HTR-8/SVneo (cell line): ENCODE measurements at places on chromosomes 12 and 14.
A peak's percentile ranks its signal among the peaks of the same experiment; 100 is the strongest.

DNA sequence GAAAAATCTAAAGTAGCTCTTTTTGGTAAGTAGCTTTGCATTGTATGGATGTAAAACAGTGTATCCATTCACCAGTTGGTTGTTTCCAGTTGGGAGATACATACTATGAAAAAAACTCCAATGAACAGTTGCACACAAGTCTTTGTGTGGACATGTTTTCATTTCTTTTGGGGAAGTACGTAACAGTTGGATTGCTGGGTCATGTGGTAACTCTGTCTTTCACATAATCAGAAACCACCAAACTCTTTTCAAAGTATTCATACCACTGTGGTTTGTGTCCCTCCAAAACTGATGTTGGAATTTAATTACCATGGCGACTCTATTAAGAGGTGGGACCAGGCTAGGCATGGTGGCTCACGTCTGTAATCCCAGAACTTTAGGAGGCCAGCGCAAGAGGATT is 58.9 kb upstream of the RESF1 start:
- DNase-seq = no peak

DNA sequence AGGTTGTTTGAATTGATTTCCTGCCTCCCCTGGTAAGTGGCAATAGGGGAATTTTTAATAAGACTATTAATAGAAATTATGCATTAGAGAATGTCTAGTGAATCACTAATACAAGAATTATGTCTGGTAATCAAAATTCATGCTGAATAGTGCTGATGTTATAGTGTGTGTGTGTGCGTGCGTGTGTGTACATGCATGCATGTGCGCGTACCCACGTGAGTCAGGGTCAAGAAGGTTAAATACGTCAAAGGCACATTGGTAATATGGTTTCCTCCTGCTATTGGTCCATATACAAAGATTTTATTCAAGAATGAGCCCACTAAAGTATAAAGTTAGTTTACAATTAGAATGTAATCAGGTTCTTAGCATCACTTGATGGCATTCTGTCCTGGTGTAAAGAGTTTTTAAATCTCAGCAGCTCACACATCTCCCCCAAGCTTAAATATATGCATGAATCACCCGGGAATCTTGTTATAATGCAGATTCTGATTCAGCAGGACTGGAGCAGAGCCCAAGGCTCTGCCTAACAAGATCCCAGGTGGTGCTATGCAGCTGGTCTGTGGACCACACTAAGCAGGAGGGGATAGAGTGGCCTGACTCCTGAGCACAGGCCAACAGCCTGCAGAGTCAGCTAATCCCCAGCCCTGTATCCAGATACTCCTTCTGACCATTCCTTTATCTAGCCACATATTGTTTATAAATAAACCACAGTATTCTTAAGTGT is 43.9 kb downstream of the TTC9 start:
- DNase-seq = no peak

DNA sequence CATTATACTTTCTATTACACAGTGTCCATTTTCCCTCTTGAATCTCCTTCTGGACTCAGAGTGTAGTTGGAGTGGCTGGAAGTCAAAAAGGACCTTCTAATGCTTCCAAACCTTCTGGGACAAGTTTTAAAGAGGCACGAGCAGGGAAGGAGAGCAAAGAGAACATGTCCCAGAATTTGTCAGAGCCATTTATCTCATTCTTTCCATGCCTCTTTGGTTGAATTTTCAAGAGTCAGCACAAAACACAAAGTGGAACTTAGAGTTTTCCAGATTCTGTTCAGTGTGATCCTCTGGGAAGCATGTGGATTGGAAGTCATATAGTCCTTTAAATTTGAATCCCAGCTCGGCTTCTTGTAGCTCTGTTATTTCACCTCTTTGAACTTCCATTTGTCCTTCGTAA is 138.2 kb upstream of the PWP1 start:
- DNase-seq = no peak

- no peak for DNase-seq
Observed at GRCh38 chr12:108301346-108301745, 37.8 kb downstream of the CMKLR1 start.

DNA sequence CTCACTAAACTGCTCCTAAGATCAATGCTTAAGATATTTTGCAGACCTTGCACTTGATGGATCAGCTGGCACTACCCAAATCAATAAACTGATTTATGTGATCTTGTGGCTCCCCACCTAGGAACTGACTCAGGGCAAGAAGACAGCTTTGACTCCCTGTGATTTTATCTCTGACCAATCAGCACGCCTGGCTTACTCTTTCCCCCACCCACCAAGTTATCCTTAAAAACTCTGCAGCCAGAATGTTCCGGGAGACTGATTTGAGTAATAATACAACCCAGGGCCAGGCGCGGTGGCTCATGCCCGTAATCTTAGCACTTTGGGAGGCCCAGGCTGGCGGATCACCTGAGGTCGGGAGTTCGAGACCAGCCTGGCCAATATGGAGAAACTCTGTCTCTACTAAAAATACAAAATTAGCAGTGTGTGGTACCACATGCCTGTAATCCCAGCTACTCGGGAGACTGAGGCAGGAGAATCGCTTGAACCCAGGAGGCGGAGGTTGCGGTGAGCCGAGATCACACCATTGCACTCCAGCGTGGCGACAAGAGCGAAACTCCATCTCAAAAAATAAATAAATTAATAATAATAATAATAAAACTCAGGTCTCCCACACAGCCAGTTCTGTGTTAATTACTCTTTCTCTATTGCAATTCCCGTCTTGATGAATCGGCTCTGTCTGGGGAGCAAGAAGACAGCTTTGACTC is 12.0 kb downstream of the MORN3 start:
- no peak for DNase-seq

GRCh38 chr12:59075968-59076490 is 155.7 kb upstream of the LRIG3 start:
- DNase-seq = no peak

DNA sequence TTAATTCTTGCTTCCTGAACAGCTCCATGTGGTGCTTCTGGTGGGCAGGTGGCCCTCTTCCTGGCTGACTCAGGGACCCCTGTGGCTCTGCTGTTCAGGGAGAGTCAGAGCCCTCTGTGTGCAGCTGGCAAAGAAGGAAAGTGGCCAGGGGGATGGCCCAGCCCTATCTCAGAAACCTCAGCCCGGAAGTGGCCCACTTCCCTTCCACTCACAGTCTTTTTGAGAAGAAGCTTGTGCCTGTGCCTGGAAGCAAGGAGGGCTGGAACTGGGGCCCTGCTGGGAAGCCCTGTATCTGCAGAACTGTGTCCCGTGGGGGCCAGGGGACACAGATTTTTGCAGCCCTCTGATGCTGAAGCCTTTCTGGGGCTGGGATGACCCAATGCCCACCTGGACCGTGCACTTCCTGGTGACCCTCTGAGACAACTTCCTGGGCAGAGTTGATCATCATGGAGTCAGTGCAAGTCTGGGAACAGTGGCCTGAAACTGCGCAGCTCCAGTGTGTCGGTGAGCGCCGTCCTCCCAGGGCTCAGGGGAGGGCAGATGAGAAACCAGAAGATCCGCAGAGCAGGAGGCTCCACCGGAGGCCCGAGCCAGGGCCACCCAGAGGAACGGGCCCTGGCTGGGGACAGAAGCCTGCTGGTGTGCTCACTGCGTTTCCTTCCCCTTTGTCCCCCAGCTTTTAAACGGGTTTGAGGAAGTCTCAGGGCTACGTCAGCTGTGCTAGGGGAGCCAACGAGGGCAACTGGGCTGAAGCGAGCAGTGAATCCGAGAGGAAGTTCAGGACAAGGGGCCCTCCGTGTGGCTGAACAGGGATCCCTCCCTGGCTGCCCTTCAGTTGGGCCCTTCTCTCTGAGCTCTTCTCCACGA is 217.4 kb upstream of the RTL1 start:
- DNase-seq = no peak

- peak; percentile 85 for DNase-seq
Observed at GRCh38 chr14:92039063-92039718, 668 bp downstream of the TRIP11 start.

DNA sequence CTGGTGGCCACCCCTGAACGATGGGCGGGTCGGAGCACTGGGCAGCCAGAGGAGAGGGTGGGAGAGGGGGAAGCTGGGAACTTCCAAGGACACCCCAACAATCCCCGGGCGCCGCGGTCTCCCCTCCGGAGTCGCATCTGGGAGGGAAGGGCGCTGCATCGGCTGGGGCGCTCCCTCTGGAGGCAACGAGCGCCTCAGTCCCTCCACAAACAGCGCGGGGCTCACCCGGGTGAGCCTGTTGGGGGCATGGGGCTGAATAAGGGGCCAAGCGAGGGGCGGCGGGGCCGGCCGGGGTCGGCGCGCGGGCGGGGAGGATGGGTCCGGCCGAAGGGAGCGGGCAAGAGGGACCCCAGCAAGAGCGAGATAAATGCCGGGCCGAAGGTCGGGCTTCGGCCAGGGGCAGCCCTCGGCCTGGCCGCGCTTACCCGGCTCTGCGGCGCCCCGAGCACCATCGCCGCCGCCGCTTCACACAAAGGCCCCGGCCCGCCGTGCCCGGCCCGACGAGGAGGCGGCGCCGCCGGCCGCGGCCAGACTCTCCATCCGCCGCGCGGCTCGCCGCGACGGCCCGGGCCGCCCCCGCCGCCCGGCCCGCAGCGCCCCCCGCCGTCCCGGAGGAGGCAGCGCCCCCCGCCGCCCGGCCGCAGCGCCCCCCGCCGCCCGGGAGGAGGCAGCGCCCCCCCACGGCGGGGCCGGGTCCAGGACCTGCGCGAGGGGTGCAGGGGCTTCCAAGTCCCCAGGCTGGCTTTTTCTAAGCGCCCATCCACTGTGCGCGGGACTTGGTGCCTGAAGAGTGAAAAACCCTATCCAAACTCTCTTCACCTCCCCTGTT is at the start of gene ZBTB39:
TSS of gene ZBTB39 (minus strand) at position 567 of the 829 bp plus-strand sequence. CDS start 1,629 bp downstream, outside the sequence.
- peak; percentile 77 for DNase-seq

GRCh38 chr12:81128930-81129554 is 51.2 kb downstream of the ACSS3 start:
- DNase-seq = peak; percentile 10

- DNase-seq = no peak
Observed at GRCh38 chr14:50083467-50084337, 32.7 kb downstream of the VCPKMT start.

DNA sequence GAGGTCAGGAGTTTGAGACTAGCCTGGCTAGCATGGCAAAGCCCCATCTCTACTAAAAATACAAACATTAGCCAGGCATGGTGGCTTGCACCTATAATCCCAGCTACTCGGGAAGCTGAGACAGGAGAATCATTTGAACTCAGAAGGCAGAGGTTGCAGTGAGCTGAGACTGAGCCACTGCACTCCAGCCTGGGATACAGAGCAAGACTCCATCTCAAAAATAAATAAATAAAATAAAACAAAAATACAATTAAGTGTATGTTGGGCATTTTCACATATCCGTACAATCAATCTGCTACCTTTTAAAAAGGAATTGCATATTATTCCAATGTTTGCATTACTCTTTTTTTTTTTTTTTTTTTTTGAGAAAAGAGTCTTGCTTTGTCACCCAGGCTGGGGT is 47.7 kb upstream of the HECTD1 start:
- no peak for DNase-seq

DNA sequence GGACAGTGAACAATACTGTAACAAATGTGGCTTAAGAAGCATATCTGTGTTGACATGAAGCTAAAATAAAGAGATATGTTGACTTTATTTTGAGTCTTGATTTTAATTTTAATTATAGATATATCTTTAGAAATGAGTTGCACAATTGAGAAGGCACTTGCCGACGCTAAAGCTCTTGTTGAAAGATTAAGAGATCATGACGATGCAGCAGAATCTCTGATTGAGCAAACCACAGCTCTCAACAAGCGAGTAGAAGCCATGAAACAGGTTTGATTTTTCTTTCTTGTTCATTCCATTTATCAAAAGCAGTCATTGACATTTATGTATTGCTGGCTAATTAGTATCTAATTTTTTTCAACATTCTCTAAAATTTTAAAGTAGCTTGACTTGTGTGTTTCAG is 15.8 kb downstream of the FGFR1OP2 start:
- DNase-seq = no peak

- DNase-seq = no peak
Observed at GRCh38 chr12:95424271-95424994, 49.5 kb upstream of the METAP2 start.

GRCh38 chr14:105325303-105325702 is 10.8 kb downstream of the PACS2 start:
- DNase-seq = no peak

- DNase-seq = no peak
Observed at GRCh38 chr12:51471111-51471864, 46.7 kb downstream of the SLC4A8 start.

GRCh38 chr12:76020731-76021672 is 10.6 kb downstream of the PHLDA1 start:
- no peak for DNase-seq

- no peak for DNase-seq
Observed at GRCh38 chr14:50113381-50114035, 2.9 kb downstream of the VCPKMT start.

DNA sequence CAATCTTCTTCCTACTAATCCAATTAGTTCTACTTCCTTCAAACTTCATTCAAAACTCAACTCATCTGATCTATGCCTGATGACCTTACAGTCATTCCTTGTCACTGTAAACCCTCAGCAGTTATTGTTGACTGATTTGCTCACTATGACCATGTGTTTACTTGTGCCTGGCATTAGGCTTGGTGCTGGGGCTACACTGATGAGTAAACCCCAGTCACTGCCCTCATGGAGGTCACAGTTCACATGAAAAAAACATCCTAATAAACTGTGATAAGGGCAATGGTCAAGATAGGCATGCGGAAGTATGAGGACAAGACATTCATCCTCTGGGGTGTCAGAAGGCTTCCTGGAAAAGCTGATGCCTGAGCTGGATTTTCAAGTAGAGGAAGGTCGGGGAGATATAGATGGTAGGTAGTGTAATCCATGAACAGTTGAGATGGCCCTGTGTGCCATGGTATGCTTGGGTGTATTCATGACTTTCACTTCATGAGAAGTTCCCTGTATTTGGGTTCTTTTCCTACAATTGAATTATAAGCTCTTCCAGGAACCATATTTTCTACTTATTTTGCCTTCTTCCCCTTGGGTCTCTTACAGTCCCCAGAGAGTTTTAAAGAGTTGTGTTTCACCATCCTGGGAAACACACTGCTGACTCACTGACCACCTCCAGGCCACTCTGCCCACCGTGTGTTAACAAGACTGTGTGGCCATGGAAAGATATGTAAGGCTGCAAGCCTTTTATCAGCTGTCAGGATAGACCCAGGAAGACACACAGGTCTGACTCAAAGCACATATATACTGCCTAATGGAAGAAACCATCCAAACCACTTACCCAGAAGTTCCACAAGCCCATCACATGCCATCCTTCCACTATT is 38.7 kb upstream of the DUSP6 start:
- DNase-seq = no peak

DNA sequence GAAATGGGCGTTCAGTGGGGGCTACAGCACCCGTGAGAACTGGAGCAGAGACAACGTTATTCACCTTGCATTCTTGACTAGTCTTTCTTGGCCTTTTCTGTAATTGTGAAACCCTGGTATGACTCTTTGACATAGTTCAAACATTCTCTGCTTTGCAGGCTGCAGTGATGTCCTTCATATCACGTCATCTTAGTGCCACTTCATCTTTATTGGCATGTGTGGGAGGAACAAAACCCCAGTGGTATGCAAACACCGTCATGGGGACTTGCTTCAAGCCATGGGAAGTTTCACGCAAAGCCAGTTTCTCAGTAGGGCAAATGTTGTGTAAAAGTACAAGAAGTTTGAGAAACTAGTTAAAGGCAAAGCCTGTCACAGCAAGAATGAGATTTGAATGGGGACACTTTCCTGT is 20.2 kb upstream of the DUSP16 start:
- peak; percentile 38 for DNase-seq

GRCh38 chr14:69968132-69968531 is 88.9 kb downstream of the SMOC1 start:
- no peak for DNase-seq
